ENCODE measurements at places on chromosomes 1 and 21.

DNA sequence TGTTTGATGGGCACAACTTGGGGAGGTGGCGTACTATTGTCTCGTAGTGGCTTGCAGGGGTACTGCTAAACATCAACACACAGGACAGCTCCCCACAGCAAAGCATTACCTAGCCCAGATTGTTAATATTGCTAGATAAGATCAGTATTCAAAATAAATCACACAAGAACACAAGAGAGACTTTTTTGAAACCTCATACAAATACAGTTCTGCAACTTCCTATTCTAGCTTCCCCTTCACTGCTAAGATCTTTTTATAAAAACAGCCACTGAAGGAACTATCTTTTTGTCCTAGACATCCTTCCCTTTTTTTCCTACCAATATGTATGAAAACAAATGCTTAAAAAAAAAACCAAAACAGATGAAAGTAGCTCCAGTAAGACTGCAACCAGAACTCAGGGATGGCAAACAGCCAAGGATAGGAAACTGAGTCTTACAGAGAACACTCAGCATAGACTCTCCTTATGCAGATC lies 137.8 kb upstream of the KRTAP19-8 start:
- no peak for DNase-seq

DNA sequence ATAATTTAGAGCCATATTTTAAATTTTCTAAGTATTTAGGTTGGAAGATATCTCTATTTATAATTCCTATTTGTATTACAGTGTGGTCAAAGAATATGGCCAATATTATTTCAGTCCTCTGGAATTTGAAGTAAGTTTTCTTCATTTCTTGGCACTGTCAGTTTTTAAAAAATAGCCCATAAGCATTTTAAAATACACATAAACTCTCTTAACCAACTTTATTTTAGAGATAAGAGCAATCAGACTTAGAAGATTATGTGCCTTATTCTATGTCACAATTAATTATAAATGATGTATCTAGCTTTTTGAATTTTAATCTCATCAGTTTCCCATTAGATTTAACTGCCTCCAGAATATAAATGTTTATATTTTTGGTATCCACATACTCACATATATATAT lies 130.8 kb downstream of the USP25 start:
- DNase-seq, result no peak

DNA sequence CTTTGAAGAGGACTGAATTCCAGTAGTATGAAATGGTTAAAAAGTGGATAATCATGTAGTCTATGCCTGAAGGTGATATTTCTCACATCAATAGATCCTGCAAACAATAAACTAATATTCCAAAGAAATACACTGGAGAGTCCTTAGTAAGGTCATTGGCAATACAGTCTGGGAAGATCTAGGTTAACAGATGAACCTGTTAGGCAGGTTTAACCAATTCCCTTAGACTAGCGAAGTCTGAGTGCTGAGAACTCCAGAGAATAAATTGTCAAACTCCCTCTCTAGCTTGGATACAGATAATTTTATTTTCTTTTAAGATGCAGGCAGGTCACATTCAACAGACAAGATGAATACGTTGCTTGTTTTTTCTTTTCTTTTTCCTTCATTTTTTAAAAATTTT lies 2.4 kb downstream of the GPR157 start:
- DNase-seq, result no peak

DNA sequence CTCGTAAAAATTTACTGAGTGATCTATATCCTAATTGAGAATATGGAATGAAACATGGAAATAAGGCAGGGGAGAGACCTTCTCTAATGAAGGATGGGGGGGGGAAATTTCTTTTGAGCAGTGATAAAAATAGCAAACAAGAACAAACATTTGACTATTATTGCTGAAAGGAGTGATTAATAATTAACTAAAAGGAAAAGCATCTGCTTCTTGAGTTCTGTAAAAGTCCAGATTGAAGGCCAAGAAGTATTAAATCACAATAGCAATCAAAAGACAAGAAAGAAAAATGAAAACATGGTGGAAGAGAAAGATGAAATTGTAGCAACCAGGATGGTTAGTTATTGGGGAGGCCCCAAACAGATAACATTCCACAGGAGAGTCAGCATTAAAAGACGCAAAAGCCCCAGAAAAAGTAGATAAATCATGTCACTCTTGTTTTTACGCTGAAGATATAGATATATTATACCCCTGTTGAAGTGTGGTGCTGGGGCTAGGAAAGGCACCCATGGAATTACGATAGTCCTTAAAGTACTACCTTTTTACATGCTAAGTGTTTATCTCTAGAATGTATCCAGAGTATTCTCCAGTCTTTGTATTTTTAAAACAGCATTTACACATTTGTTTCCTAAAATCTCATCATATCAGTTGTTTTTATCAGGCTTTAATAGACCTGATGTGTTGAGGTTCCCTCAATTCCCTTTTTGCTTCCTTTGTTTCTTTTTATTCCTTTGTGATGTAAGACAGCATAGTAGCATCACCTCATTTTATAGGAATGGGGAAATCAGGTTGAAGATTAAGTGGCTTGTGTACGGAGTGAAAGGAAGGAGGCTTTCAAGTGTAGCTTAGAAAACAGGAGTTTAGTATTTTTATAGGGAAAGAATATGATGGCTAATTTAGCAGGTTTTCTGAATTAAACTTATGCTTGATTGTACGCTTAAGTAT lies 28.9 kb downstream of the DISP1 start:
- DNase-seq, result no peak

- DNase-seq, result no peak
Observed at GRCh38 chr1:79005945-79006344, 585 bp downstream of the ADGRL4 start.

- no peak for DNase-seq
Observed at GRCh38 chr1:113541106-113541505, 150.8 kb downstream of the MAGI3 start.

DNA sequence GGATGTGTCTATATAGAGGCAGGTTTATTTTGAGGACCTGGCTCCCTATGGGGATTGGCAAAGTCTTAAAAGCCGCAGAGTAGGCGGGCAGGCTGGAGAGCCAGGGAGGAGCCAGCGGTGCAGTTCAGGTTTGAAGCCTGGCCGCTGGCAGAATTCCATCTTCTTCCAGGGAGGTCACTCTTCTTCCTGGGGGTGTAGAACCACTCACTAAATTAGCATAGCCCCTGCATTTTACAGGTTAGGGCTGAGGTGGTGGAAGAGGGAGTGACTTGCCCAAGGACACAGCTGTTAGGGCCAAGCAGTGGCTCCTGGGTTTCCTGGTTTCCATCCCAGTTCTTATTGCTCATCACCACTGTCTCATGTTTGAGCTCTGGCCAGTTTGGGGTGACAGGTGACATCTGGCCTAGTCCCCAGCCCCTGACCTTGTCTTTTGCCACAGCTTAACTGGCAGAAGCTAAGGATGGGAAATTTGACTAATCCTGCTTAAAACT lies 1.4 kb downstream of the PINK1 start:
- DNase-seq, result peak; percentile 28

DNA sequence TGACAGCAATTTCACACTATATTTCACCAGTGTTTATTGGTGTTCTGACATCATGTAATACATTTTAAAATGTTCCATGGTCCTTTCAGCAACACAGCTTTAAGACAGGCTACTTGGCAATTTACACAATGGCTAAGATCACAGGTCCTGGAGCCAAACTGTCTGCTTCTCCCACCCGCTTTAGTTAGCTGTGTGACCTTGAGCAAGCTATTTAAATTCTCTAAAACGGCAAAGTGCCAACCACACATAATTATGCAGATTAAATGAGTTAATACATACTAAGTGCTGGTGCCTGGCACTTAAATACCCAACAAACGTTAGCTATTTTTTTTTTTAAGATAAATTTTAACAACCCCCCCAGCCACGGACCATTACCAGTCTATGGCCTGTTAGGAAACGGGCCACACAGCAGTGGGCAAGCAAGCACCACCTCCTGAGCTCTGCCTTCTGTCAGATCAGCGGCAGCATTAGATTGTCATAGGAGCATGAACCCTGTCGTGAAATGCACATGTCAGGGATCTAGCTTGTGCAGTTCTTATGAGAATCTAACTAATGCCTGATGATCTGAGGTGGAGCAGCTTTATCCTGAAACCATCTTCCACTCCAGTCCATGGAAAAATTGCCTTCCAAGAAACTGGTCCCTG lies 26.9 kb downstream of the SOD1 start:
- DNase-seq, result no peak

- DNase-seq, result no peak
Observed at GRCh38 chr21:33070998-33071769, 1.2 kb downstream of the OLIG1 start.

- DNase-seq, result no peak
Observed at GRCh38 chr1:206560007-206560716, 52.1 kb downstream of the EIF2D start.

DNA sequence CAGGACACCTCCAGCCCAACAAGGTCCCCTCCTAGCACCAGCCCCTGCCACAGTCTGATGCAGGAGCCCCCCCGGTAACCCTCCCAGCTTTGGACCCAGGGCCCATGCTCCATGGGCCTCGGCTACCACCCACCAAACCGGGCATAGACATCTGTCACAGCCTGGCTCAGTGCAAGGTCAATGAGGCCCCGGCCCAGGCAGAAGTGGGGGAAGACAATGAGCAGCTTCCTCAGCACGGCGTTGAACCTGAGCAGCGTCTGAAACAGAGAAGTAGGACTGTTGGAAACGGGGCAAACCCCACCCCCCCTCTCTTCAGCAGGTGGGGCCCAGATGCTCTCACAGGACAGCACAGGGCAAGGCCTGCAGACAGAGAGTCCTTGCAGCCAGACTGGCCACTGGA lies 101.9 kb upstream of the GCLM start:
- DNase-seq, result no peak

- DNase-seq, result peak; percentile 53
Observed at GRCh38 chr1:28249013-28249865, 10.1 kb upstream of the SESN2 start.

GRCh38 chr1:64844175-64844574 lies 99.3 kb downstream of the RAVER2 start:
- no peak for DNase-seq

- no peak for DNase-seq
Observed at GRCh38 chr1:83815330-83815729, 183.6 kb downstream of the TTLL7 start.

DNA sequence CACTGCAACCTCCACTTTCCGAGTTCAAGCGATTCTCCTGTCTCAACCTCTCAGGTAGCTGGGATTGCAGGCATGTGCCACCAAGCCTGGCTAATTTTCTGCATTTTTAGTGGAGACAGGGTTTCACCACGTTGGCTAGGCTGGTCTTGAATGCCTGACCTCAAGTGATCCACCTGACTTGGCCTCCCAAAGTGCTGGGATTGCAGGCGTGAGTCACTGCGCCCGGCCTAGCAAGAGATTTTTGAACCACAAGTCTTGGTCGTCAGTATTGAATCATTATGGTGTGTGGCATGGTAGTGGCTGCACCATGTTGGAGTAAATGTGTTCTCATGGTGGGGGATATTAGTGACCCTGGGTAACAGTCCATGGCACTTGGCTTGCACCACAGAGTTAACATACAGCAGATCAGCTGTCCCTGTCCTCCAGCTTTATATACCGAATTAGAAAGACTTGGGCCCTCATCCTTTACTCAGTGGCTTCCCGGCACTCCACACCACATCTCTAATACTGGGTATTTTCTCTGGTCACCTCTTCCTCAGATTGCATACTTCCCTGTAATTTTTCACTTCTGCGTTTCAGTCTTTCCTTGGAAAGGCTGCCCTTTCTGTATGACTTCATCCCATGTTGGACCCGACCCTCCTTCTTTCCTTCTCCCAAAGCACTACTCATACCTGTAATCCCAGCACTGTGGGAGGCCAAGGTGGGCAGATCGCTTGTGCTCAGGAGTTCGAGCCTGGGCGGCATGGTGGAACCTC lies 25.1 kb downstream of the AK4 start:
- no peak for DNase-seq

- no peak for DNase-seq
Observed at GRCh38 chr1:246111570-246111969, 395.5 kb downstream of the SMYD3 start.

GRCh38 chr1:27804791-27805190 lies 25.8 kb upstream of the PPP1R8 start:
- DNase-seq, result no peak

GRCh38 chr1:244730153-244730933 lies 77.4 kb downstream of the DESI2 start:
- no peak for DNase-seq

- DNase-seq, result no peak
Observed at GRCh38 chr1:24369801-24370200, 43.8 kb downstream of the STPG1 start.

DNA sequence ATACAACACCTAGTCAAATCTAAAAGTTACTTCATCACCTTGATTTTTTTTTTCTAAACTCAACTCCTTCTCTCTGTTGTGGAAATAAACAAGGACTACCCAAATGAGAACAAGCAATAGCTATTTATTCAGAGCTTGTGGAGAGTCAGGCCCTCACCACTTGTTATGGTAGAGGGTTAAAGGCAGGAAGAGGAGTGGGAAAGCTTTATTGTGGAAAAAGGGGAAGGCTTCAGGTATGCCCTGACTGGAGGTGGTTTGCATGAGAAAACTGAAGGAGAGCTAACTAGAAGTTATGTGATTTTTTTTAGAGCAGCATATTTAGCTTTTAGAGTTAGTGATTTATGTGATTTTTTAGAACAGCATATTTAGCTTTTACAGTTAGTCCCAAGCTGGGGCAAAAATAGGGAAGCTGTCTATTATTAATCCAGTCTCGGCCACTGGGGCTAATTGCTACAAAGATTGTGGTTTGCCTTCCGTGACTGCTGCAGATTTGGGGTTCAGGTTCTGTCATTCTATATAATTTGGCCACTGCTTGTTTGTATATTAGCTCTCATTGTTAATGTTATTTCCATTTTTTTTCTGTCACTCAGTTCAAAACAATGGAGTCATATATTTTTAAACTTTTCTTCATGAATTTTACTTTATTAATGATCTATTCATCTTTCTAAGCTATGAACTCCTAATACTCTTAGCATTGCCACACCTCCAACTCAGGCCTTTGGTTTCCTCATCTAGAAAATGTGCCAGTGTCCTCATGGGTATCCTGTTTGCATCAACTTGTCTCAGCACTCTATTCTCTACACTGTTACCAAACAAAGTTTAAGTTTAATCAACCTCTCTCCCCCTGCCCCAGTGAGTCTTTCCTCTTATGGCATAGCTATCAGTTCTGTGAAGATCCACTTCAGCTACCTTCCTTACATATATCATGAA lies 713.0 kb downstream of the BRINP3 start:
- DNase-seq, result no peak

GRCh38 chr1:77950873-77951272 lies 28.0 kb downstream of the FUBP1 start:
- DNase-seq, result no peak
